Posterior cingulate gyrus (tissue), 11 donors: ENCODE measurements at places on chromosomes 4 and X.
A peak's percentile ranks its signal among the peaks of the same experiment; 100 is the strongest.

- no peak for DNase-seq
Observed at GRCh38 chrX:129040124-129040523, 483.2 kb downstream of the SMARCA1 start.

- DNase-seq: no peak
Observed at GRCh38 chr4:107069049-107069448, 32.9 kb upstream of the DKK2 start.

- DNase-seq: no peak
Observed at GRCh38 chr4:143021384-143021783, 163.3 kb upstream of the USP38 start.

DNA sequence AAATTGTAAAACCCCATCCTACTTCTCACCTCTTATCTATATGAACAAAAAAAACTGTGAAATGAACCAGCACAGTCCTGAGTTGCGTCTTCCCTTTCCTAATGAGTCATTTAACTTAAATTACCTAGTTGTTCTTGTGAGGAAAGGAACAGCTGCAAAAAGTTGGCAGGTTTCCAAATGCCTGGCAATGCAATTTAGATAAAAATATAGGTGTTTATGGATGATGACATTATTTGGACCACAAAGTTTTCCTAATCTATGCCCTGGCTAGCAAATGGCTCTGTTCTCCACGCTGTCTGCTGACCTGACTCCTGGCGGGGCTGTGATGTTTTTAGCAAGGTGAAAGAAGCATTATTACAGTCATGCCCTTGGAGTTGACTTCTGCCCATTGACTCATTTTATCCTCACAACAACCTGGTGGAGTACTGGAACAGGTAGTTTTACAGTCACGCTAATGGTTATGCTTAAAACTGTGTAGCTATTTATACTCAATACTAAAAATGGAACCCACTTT lies 29.8 kb upstream of the RELL1 start:
- no peak for DNase-seq

DNA sequence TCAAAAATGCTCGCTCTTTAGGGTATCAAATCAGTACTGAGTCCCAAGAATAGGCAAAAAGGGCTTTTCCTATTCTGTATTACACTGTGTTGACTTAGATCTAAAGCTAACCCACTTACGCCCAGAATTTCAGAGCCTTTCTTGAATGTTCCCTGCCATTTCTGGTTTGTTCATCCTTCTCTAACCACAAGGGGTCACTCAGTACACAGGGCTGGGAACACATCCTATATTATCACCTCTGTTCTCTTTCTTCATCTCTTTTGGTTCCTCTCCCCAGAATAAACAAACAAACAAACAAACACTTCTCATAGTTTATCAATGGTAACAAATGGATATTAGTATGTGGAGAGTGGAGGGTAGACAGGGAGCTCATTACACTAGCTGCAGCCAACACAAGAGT lies 25.5 kb upstream of the MORC4 start:
- DNase-seq: no peak

- DNase-seq: no peak
Observed at GRCh38 chrX:10107483-10107882, 49.3 kb upstream of the CLCN4 start.

GRCh38 chr4:149766135-149766534 lies 49.5 kb downstream of the IQCM start:
- DNase-seq: no peak

DNA sequence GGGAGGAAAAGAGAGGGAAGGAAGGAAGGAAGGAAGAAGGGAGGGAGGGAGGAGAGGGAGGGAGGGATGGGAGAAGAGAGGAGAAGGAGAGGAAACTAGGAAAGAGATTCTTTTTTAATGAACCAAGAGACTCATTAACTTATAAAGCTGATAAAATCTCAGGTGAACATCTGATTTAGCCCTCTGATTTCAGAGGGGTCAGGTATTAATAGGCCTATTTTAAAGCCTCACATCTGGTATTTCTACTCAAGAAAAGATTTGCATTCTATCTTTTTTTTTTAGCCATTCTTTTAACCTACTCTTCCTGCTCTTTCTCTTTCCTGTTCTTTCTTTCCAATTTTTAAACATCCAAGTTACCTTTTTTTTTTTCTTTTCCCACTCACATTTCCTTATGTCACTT lies 103.3 kb upstream of the CPEB2 start:
- no peak for DNase-seq

GRCh38 chr4:7032596-7032995 lies 10.6 kb upstream of the TADA2B start:
- no peak for DNase-seq

GRCh38 chr4:122701061-122701460 lies 31.4 kb upstream of the BBS12 start:
- DNase-seq: no peak

DNA sequence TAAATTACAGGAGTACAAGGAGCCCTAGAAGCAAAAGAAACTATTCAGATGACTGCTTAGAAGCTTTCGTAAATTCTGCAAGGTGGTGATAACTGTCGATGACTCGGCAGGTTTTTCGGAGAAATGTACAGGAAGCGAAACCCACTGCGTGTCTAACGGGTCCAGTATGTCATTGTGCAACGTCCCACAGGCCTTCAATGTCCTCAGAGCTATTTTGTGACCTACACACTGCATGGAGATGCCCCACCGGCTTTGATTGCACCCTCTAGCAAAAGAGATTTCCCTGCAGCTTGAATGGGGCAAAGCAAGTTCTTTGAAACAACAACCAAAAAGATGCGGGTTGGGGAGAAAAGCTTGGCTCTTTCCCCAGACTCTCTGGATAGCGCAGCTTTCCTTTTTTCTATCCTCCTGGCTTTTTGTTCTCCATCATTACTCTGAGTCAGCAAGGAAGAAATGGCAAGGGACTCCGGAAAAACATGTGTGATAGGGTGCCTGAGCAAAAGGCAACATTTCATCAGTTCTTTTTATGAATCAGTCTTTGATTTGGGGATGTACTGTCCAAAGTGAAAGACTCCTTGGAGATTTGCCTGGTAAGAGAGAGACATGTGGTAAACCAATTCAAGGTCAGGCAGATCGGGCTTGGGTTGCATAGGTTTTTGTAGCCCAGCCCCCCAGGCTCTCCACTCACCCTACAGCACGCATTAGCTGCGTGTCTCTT lies 112.0 kb upstream of the TBL1X start:
- no peak for DNase-seq

DNA sequence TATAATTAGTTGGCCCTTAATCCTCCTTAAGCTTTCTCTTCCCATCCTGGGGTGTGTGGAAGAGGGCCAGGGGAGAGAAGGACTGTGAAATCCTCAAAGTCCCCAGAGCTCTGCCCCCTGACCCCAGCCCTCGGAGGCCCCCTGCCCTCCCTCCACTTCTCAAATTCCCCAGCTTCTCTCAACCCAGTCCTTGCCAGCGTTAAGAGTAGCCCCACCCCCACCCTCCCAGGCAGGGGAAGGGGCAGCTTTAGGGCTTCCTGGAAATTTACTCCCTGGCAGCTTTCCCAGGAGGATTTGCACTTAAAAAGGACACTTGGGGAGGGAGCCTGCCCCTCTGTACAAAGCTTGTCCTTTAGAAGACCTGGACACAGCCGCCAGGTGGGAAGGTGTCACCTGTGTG lies 11.8 kb upstream of the CD40LG start:
- no peak for DNase-seq

DNA sequence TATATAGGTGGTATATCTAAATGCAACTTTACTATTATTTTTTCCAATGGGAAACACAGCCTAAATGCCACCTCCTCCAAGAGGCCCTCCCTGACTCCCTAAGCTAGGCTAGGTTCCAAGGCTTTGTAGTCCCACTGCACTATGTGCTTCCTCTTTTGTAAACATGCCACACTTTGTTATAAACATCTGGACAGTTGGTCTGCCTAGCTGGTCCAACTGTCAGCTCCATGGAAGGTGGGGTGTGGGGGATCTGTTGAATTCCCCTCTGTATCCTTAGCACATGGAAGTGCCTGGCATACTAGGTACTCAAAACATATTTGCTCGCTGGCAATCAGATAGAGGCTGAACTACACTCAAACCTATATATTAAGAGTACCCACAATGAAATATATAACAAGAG lies 63.4 kb downstream of the SLC9A7 start:
- no peak for DNase-seq

GRCh38 chr4:60562334-60562733 lies 637.8 kb upstream of the ADGRL3 start:
- DNase-seq: no peak

DNA sequence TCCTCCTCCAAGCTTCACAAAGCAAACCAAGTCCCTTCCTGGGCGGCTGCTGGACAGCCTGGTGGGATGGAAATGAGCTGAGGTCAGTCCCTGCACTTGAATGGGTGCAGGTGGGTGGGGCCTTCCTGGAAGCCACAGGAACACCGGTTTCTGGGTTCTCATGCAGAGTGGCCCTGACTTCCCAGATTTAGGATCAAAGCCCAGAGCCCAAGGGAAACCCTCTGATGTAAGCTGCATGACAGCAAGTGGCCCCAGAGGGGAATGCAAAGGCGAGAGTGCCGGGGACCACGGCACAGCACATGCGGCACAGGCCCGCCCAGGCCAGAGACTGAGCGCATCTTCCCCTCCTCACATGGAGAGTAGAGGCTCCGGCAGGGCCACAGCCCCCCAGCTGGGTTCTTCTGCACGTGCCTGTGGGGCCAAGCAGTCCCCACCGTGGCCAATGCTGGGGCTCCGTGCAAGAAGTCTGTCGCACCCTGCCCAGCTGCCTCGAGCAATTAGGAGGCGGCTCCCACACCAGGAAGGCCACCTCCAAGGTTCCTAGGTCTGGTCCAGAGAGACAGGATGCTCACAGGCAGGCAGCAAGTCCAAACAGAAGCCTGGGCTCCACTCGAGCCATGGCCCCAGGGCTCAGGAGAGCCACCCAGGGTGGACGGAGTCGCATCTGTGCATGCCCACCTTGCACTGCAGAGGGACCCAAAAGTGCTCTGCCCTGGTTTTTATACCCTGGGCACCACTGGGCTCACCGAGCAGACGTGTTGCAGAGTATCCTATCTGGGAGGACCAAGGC lies 83.0 kb downstream of the HTRA3 start:
- DNase-seq: no peak

GRCh38 chrX:100643956-100644860 lies at the start of gene SRPX2:
SRPX2 (plus strand) TSS chrX:100644199; CDS start chrX:100646323, 2,124 bp downstream.
- DNase-seq: peak; percentile 22

DNA sequence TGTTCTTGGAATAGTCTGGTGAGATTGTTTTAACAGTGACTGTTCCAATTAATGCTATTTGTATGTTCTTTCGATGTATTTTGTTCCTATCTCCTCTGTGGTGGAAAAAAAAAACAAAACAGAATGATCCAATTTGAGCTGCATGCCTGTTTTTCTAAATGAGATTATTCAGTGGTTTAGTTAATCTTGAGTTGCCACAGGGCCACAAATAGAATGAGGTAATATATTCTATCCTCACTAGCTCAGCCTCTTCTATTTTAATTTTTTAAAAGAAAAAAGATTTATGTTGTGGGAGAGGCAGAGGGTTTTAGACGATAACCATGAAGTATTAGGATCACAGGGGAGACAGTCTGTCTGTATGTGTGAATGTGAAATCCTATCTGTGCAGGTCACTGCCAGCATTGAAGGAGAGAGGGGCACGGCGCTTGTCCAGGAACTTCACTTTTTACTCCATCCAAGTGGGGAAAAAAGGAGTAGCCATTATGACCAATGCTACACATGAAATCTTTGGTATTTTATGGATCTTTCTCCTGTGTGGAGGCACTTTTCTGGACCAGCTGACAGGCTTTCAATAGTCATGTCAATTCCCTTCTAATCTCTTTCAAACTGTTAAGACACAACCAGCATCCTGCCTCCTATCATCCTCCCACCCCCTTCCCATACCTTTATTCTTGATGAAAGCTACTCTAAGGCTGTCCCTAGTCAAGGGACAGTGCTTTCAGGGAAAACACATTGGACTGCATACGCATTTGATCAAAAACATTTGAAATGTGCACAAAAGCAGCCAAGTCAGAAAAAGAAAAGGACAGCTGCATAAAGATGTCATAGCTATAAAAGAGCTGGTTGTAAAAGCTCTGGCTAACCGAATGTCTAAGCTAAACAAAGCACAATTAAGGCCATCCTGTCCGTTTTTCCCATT lies 1063.8 kb upstream of the INTU start:
- no peak for DNase-seq

DNA sequence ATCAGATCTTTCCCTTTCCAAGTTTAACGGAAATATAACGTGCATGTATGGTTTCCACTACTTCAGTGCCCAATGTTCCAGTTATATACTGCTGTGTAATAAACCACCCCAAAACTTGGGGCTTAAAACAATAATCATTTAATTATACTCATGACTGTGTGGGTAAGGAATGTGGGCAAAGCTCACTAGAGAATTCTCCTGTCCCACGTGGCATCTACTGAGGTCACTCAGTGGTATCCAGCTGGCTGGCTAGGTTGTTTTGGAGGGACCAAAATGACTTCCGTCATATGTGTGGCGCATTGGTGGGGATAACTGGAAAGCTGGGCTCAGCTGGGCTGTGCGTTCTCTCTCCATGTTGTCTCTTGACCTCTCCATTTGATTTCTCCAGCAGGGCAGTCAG lies 18.5 kb downstream of the ZCCHC18 start:
- DNase-seq: no peak

DNA sequence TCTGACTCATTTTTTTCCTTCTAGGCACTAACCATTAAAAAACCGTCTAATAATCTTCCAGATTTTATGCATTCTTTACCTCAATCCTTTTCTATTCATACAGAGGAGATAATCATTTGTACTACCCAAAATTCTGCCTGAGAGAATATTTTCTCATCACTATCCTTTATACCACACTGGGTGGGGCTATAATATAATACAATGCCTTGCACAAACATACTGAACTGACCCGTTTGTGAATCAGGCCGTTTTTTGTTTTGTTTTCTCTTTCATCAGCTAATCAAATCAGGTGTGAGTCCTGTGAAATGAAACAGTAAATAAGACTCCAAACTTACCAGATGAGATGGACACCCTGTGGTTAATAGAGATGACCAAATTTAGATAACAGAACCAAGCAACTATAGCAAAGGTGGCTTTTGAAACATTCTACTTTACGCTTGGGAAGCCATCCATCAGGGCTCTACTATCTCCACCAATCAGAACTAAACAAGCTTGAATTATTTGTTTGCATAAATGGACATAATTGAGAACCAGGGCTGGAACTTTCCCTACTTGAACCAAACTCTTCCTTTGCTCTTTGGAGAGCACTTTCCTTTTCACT lies 573.0 kb downstream of the GABRG1 start:
- DNase-seq: no peak

DNA sequence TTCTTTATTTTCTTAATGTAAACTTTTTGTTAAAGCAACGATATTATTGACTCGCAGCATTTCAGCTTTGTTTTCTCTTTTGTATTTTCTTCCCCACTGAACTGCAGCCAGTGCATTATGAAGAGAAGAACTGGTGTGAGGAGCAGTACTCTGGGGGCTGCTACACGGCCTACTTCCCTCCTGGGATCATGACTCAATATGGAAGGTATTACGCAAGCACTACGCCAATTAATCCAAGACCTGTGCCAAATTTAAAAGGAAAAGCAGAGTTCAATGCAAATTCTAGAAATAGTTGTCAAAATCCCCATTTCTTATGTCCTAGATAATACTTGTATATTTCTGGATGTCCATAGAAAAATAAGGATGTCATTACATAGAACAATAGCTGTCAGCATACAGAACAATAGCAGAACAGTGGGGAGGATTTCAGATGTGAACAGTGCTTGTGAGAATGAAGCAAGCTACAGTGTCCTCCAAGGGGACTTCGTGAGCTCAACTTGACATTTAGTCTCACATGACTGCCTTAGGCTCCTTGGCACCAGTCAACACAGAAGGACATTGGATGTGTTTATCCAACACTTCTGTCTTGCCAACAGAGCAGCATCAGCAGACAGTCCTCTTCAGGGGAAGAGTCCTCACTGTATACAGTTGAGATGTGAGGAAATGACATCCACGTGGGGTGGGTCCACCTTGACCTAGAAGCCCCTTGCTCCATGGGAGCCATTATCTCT lies 85.9 kb downstream of the MAOA start:
- no peak for DNase-seq

- no peak for DNase-seq
Observed at GRCh38 chr4:121783210-121783609, 17.9 kb upstream of the EXOSC9 start.
